Activated CD4-positive, alpha-beta memory T cell treated with anti-CD3 and anti-CD28 coated beads for 36 hours (primary cell): ENCODE measurements at places on chromosomes 4 and X.

DNA sequence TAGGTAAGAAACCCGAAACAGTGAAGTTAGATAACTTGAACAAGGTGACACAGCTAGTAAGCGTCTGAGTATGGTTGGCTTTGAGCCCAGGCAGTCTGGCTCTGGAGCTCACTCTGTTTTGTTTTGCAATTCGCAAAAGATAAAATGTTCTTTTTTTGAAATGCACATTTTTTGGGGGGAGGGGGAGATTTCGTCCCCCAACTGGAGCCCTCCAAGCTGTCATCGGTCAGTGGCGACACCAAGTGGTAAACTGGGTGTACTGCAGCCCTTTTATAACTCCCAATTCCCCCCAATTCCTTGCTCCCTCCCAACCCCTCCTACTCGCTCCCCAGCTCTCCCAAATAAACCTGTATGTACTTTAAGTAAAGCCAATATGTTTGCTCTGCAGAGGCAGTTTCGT lies 2.8 kb upstream of the CLCN5 start:
- peak; percentile 21 for DNase-seq

- DNase-seq = peak; percentile 36
Observed at GRCh38 chr4:108029731-108030130, 40.0 kb downstream of the HADH start.

DNA sequence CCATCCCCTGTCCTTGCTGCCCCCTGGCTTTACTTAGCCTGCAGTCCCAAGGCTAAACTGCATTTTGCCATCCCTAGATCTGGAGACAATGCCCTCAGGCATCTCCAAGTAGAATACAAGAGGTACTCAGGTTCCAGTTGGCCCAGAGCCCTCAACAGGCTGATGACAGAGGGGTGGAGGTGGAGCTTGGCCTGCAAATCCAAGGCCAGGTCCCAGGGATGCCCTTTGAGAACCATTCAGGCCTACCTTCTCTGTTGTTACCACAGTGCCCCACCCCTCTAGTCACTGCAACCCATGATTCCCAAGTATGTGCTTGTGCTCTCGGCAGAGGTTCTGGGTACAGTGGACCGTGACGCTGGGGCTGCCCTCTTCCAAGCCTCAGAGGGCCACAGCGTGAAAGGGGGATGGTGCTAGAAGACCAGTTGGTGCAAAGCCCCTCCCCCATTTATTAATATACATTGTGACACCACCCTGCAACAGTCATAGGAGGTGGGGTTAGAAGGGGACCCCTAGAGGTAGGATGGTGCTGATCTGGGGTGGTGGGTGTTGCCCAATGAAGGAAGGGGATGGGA lies 6.4 kb upstream of the UBA1 start:
- DNase-seq = no peak

DNA sequence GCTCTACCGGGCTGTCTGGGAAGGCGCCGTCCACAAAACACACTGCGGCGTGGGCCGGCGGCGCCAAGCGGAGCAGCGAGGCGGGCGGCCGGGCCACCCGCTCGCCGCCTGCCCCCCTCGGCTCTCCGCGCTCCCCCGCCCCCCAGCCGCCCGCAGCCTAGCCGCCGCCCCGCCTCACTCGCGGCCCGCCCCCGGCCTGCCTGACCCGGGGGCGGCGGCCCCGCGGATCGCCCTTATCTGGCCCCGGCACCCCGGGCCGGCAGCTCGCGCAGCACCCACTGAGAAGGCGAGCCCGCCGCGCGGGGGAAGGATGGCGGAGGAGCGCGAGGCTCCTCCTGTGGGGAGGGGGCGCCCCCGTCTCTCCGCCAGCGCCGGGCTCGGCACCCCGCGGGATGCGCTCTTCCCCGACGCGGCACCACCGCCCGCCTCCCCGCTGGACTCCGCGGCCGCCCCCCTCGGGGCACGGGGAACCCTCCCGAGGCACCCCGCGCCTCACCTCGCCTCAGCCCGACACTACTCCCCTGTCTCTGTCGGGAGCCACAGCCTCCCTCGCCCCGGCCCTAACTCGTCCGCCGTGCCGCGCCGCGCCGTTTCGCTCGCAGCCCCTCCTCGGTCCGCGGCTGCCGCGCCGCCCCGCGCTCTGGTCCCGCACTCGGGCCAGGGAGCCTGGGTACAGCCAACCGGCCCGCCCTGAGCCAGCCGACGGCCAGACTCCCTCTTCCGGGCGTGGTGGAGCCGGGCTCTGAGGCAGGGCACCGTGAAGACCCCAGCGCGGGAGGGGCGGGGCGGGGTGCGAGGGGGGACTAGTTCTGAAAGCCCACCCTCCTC lies 566 bp downstream of the ATP11C start:
- DNase-seq = peak; percentile 35

DNA sequence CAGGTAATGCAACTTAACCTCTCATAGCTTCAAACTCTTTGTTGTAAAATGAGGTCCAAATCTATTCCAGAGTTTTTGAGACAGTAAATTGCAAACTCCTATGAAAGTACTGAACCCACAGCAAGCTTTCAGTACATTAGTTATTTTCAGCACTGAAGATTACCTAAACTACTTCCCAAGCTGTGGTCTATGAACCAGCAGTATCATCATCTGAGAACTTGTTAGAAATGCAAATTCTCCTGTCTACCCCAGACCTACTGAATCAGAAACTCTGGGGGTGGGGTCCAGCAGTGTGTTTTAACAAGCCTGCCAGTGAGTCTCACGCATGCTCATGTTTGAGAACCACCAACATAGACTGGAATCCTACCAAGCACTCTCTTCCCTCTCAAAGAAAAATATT lies 5.7 kb upstream of the CASP6 start:
- no peak for DNase-seq

GRCh38 chr4:40933272-40934053 lies 183.7 kb downstream of the NSUN7 start:
- DNase-seq = no peak

GRCh38 chr4:158597879-158598596 lies 73.6 kb downstream of the C4orf46 start:
- DNase-seq = no peak
